ENCODE measurements at places on chromosomes 2 and 18.
A peak's percentile ranks its signal among the peaks of the same experiment; 100 is the strongest.

DNA sequence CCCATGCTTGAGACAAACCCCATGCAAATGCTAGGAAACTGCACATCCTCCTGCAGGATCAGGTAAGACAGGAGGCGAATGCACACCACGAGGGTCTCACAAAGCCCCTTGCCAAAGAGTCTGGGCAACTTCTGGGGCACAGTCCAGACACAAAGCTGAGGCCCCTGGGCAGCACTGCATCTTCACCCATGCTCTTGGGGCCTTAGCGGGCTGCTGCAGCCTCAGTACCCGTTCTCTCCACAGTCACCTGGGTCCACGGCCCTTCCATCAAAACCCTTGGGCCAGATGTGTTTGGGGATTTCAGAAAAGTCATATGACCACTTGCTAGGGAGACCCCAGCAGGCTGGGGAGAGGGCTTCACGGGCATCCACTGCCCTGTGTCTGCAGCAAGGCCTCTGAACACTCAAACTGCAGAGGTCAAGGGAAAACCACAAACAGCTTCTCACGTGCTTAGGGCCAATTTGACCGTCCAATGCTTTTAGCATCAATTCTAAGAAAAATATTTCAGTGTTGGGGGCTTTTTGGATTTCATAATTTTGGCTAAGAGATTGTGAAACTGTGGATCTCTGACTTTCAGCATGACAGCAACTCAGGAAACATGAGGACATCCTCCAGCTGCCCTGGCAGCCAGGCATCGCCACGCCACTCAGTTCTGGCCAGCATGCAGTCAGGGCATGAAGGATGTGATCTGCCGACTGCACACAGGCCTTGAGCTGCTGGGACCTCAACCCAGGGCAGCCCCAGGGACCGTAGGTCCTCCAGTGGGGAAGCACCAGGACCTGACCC lies 20.0 kb downstream of the PASK start:
- DNase-seq, result no peak

DNA sequence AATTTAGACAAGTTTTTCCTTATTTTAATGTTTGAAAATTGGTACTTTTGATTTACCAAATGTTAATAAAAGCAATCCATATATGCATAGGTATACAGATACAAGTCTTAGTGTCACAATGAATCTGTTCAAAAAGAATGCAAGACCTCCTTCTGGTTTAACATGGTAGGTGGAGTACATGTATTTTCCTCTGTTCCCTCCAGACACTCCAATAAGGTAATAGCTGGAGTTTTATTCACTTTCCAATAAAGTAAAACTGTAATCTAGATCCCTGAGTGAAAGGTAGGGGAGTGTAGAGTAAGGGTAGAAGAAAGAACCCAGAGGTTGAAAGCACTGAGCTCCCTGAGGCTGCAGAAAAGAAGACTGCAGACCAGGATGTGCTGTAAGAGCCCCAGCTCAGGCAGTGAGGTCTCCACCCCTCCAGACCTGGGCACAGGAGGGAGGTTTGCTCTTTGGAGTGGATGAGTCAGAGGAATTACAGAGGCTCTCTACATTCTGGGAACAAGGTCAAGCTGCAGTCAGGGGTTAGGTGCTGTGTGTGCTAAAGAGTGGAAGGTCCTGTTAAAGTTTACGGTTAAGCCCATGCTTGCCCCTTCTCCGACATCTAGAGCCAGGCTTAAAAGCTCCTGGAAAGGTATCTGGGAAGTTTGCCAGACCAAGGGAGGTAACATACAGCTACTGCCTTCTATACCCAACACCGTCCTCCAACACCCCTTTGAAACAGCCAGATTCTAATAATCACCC lies 27.6 kb upstream of the STAT1 start:
- no peak for DNase-seq

GRCh38 chr2:22817197-22817596 lies 567.8 kb upstream of the KLHL29 start:
- no peak for DNase-seq

GRCh38 chr2:160394153-160394552 lies 99.5 kb downstream of the RBMS1 start:
- no peak for DNase-seq

- no peak for DNase-seq
Observed at GRCh38 chr2:29189052-29189451, 73.8 kb downstream of the CLIP4 start.

DNA sequence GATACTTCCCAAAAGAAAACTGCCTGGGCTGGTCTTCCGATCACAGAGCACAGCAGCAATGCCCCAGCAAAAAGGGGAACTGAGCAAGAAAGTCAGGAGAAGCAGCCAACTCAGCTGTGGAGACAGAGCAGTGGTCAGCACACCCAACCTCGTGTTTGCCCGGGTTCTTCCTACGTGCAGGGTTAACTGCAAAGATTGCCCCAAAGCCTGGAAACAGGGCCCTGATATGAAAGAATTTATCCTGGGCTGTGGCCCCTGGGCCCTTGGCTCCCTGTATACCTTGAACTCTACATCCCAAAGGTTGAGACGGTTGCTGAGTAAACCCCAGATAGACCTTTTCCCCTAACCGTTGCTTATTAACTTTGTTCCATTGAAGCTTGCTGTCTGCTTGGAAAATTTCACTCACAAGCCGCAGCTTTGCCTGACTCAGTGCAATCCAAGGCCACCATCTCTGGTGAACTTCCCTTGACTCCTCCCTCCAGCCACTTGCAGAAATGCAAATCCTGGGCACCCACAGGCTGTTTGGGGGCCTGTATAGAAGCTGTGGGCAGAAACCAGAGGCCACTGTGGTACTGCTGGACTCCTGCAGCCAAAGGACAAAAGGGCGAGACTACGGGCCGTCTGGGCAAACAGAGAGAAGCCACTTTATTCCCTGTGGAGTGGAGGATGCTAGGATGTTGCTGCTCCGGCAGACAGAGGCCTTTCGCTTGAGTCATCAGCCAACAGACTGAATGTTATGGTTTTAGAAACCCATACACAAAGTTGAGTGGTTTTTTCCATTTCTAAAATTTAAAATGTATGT lies 18.2 kb downstream of the NRP2 start:
- DNase-seq, result no peak

GRCh38 chr18:53380063-53380639 lies 844.3 kb downstream of the MBD2 start:
- DNase-seq, result peak; percentile 72

DNA sequence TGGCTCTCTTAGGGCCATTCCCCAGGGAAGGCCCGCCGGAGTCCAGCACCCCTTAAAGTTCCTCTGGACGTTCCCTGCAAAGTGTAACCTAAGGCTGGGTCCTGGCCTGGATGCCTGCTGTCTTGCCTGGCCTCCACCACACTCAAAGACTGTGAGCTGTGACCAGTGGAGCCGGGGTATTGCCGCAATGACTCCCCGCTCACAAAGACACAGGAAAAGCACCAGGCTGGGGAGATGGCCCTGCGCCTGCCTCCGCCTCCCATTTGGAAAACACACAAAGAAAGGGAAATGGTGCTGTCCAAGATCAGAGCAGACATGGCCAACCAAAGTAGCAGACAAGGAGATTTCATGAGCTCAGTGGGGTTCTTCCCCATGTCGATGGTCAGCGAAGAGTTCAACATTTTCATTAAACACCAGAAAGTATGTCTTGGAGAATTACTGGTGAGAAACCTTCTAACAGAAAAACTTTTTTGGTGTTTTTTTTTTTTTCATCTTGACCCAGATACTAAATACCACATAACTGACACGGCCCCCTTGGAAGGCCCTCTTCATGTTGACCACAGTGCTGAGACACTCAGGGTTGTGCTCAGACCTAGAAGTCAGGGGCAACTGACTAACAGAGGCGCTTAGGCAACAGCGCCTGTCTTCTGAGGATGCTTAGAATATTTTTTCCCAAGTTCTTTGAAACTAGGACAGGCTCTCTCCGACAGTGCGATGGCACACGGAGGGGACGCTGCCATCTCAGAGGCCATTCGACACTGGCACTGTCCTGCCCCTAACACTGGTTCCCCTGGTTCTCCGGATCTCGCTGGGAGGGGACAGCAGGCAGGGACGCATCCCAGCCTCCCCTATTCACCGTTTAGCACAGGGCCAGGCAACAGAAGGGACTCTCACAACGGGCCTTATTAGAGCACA lies 226.4 kb upstream of the ID2 start:
- no peak for DNase-seq

All from NCI-H446 treated with DMSO at 0.1 percent for 48 hours (cell line).